Body of pancreas (tissue), 4 donors: ENCODE measurements at places on chromosomes 5 and 9. TPM values are rescaled to one million over a fixed set of nuclear protein-coding genes. Genes with fewer than 3 reads are reported as not detected.

- H3K27ac ChIP-seq, result no peak overlapping the region
- no peak overlapping the region for H3K4me3 ChIP-seq
- no peaks in the 10 kb centered on the region for H3K27me3 ChIP-seq
- no peaks in the 10 kb centered on the region for H3K4me1 ChIP-seq
- no peak for DNase-seq
Observed at GRCh38 chr9:120757026-120757913, 35.9 kb downstream of the FBXW2 start.

The RAB3C gene
- 2.3 TPM for total RNA-seq

GRCh38 chr9:78663369-78663768 is 366.4 kb downstream of the PSAT1 start:
- no peak overlapping the region for H3K27ac ChIP-seq
- no peak overlapping the region for H3K4me3 ChIP-seq
- no peaks in the 10 kb centered on the region for H3K27me3 ChIP-seq
- H3K36me3 ChIP-seq, result no peaks in the 10 kb centered on the region

DNA sequence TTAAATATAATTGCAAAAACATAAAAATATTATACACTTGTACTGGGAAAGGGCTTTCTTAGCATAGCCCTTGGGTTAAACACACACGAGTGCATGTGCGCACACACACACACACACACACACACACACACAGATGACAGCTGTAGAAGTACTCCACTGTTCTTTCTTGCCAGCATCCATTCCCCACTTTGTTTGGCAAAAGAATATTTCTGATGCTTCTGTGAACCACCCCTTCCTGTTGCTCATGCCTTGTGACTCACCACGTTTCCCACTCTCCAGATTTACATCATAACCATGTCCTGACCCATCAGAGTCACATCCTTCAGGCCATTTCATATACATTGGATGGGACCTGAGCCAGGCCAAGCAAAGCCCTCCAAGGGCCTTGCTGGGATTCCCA is 280.1 kb downstream of the DNAH5 start:
- DNase-seq, result no peak
- no peaks in the 10 kb centered on the region for H3K36me3 ChIP-seq
- H3K4me3 ChIP-seq, result no peak overlapping the region
- no peaks in the 10 kb centered on the region for H3K27me3 ChIP-seq

DNA sequence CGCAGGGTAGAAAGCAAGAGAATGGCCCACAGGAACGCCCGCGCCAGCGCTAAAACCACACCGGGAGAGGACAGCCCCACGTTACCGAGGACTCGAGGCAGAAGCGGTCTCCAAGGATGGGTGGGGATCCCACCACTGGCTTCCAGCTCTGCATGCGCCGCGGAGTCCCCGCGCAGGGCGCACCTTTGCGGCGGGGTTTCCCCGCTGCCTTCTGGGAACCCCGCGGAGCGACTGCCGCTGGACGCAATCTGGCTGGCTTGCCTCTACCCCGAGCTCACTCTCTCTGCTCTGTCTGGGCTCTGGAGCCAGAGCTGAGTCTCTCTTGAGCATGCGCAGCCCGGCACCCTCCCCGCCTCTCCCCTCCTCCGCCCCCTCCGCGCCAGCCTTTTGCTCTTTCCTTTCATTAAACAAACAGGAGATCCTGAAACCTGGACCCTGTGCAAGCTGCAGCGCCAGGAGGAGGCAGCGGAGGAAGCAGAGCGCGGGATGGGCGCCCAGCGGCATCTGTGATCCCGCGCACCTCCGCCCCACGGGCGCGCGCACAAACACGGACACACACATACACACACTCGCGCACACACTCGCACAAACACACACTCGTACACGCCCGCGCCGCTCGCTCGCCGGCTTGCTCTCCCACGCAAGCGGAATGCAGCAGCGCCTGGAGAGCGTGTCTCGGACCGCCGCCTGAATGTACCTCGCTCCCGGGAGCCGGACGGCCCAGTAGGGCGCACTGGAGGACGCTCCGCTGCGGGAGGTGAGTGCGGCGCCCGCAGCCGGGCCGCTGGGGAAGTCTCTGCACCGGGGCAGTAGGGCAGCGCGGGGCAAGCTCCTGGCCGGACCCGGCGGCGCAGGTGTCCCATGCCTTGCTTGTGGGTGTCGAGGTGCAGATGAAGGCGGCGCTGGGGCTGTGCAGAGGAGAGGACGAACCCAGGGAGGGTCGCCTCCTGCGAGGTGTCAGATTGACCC is at the start of gene PLPPR1:
TSS of gene PLPPR1 (plus strand) at position 382 of the 969 bp plus-strand sequence.
- no peak within 1 kb of the TSS for H3K27ac ChIP-seq
- DNase-seq, result peak; percentile 75
- H3K36me3 ChIP-seq, result no peaks in the 10 kb centered on the region
- peaks cover 19% of the 10 kb centered on the region for H3K4me1 ChIP-seq

DNA sequence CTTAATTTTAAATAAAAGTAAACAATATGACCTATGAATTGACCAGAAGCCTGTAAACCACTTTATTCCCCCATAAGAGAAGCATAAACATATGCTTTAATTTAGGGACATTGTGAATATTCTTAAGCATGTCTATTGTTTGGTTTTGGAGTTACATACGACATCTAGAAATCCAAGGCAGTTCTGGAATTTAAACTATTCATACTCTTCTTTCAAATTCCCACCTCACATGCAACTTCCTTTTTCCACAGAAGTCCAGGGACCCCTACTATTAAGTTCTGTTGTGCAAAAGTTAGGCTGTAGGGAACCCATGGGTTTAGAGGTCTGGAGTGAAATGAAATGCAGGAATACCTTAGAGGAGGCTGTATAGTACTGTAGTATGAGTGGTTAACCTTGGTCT is 2.1 kb downstream of the RIC1 start:
- H3K4me3 ChIP-seq, result no peak overlapping the region
- DNase-seq, result no peak
- no peak overlapping the region for H3K27ac ChIP-seq
- no peaks in the 10 kb centered on the region for H3K36me3 ChIP-seq
- H3K27me3 ChIP-seq, result no peaks in the 10 kb centered on the region
- peaks cover 45% of the 10 kb centered on the region for H3K4me1 ChIP-seq

DNA sequence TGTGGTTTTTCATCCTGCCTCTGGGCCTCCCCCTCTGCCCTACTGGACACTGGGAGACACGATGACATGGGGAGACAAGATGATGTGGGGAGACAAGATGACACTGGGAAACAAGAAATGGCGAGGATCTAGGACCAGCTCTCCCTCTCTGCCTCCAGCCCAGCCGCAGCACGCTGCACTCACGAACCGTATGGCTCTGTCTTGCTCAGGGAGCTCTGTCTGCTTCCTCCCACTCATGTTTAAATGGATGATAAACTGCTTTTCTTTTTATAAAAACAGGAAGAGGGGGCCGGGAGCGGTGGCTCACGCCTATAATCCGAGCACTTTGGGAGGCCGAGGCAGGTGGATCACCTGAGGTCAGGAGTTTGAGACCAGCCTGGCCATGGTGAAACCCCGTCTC is 73.7 kb downstream of the SPATA31D1 start:
- no peak overlapping the region for H3K27ac ChIP-seq
- no peaks in the 10 kb centered on the region for H3K36me3 ChIP-seq
- H3K4me1 ChIP-seq, result no peaks in the 10 kb centered on the region
- no peak overlapping the region for H3K4me3 ChIP-seq

GRCh38 chr5:142913728-142914338 is 143.7 kb downstream of the ARHGAP26 start:
- no peak overlapping the region for H3K4me3 ChIP-seq
- H3K4me1 ChIP-seq, result peaks cover 27% of the 10 kb centered on the region
- no peak for DNase-seq
- no peaks in the 10 kb centered on the region for H3K27me3 ChIP-seq
- peak overlapping the region; percentile 16 for H3K27ac ChIP-seq

GRCh38 chr5:115571441-115571878 is 26.9 kb upstream of the FEM1C start:
- H3K27ac ChIP-seq, result peak overlapping the region; percentile 74
- no peaks in the 10 kb centered on the region for H3K27me3 ChIP-seq
- H3K4me1 ChIP-seq, result peaks cover 10% of the 10 kb centered on the region

The ELAVL2 gene
- not detected for total RNA-seq

DNA sequence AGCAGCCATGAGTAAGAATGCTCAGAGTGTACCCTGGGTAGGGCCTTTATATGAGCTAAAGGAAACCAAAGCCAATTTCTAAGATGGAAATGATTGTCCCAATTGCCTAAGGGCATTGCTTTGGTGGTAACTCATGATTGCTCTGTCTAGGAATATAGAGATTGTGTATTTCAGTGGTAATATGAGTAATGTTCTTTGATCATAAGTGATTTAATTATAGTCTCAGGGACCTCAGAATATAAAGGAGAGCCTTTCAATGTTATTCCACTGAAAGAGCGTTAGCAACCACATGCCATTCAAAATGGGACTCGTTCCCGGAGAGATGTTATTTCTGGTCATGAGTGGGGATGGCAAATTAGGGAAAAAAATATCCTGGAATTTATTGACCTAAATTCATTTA is 340.5 kb downstream of the ARHGEF28 start:
- no peaks in the 10 kb centered on the region for H3K27me3 ChIP-seq
- H3K4me3 ChIP-seq, result no peak overlapping the region
- no peak for DNase-seq
- no peaks in the 10 kb centered on the region for H3K4me1 ChIP-seq
- no peaks in the 10 kb centered on the region for H3K36me3 ChIP-seq

DNA sequence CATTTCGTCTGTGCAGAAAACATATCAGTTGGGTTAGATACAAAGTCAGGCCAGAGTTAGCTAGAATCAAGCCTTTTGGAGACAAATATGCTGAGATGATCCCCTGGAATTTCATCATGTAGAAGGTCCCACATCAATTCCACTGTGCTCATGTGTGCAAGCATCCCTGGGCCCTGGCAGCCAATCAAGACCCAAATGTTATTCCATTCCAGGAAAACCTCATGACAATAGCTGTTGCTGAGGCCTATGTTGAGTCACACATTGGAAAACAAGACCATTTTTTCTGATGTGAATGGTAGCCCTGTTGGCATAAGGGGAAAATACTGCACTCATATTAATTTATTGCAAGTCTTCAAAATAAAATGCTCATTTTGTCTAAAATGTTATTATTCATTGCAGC is 11.5 kb downstream of the SPOCK1 start:
- no peak overlapping the region for H3K27ac ChIP-seq
- peak; percentile 9 for DNase-seq
- H3K27me3 ChIP-seq, result no peaks in the 10 kb centered on the region

DNA sequence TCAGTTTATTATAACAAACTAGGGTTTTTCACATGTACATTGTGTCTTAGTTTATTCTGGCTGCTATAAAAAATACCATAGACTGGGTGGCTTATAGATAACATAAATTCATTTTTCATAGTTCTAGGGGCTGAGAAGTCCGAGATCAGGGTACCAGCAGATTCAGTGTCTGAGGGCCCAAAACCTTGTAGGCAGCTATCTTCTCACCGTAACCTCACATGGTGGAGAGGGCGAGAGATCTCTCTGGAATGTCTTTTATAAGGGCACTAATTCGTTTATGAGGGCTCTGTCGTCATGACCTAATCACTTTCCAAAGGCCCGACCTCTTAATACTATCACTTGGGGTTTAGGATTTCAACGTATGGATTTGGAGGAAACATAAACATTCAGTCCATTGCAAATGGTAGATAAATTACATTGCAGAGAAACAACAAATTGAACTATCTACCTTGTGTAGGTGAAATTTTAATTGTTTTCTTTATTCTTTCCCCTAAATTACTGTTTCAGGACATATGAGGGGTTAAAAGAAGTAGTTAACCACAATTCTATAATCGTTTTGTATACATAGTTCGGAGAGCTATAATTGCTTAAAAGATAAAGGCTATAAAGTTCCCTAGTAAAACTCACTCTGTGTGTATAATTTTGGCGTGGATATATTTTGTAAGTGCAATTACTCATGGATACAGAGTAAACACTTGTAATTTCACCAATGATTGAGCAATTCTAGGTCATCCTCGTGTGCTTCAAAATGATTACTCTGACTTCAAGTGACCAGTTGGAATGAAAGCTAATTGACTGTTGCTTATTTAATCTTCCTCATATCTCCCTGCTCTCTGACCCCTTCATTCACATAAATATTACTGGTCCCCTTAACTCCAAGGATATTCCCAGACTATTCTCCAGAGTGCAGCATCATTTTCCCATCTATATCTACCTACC is 247.5 kb upstream of the TMEM161B start:
- H3K4me1 ChIP-seq, result no peaks in the 10 kb centered on the region
- H3K27ac ChIP-seq, result no peak overlapping the region
- H3K27me3 ChIP-seq, result no peaks in the 10 kb centered on the region
- no peak for DNase-seq

- no peaks in the 10 kb centered on the region for H3K27me3 ChIP-seq
- no peaks in the 10 kb centered on the region for H3K4me1 ChIP-seq
- H3K4me3 ChIP-seq, result no peak overlapping the region
- DNase-seq, result no peak
- no peaks in the 10 kb centered on the region for H3K36me3 ChIP-seq
Observed at GRCh38 chr5:82308416-82308815, 30.3 kb upstream of the RPS23 start.

DNA sequence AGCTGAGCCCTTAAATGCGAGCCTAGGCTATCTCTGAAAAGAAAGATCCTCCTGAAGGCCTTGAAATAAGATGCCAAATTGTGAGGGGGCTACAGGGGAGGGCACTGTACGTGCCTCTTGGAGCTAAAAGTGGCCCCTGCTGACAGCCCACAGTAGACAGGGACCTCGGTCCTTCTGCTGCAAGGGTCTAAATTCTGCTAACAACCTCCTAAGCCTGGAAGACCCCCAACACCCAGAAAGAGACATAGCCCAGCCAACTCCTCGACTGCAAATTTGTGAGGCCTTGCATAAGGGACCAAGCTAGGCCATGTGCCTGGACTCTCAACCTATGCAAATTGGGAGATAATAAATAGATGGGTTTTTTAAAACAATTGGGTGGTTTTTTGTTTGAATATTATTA is 54.7 kb downstream of the UBE2QL1 start:
- no peak overlapping the region for H3K27ac ChIP-seq
- no peak overlapping the region for H3K4me3 ChIP-seq
- H3K27me3 ChIP-seq, result no peaks in the 10 kb centered on the region
- H3K36me3 ChIP-seq, result no peaks in the 10 kb centered on the region
- no peaks in the 10 kb centered on the region for H3K4me1 ChIP-seq
- no peak for DNase-seq

GRCh38 chr5:149448831-149449714 is 70.0 kb upstream of the IL17B start:
- H3K4me1 ChIP-seq, result peaks cover 34% of the 10 kb centered on the region
- peak; percentile 34 for DNase-seq
- H3K4me3 ChIP-seq, result no peak overlapping the region
- H3K27ac ChIP-seq, result no peak overlapping the region

The PTBP3 gene
- total RNA-seq, result 122 TPM

The FOXD4L3 gene
- total RNA-seq, result not detected

DNA sequence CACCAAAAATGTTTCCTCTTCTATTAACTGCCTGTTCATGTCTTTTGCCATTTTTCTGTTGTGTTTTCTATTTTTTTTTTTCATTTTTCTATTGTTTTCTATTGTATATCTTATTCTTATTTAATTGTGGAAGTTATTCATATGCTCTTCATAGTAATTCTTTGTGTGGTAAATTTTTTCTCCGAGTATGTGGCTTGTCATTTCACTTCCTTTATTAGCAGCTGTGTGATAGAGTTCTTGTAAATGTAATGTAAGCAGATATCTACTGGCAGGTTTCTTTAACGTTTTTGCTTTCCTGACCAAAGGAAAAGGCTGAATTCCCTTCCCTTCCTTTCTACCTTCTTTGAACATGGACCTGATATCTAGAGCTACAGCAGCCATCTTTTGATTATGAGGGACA is 5.8 kb upstream of the PLPP1 start:
- no peak overlapping the region for H3K27ac ChIP-seq
- no peak for DNase-seq
